ENCODE measurements at places on chromosomes 5 and 9.

GRCh38 chr9:98738741-98739140 lies 30.0 kb upstream of the GABBR2 start:
- no peak for ATAC-seq

DNA sequence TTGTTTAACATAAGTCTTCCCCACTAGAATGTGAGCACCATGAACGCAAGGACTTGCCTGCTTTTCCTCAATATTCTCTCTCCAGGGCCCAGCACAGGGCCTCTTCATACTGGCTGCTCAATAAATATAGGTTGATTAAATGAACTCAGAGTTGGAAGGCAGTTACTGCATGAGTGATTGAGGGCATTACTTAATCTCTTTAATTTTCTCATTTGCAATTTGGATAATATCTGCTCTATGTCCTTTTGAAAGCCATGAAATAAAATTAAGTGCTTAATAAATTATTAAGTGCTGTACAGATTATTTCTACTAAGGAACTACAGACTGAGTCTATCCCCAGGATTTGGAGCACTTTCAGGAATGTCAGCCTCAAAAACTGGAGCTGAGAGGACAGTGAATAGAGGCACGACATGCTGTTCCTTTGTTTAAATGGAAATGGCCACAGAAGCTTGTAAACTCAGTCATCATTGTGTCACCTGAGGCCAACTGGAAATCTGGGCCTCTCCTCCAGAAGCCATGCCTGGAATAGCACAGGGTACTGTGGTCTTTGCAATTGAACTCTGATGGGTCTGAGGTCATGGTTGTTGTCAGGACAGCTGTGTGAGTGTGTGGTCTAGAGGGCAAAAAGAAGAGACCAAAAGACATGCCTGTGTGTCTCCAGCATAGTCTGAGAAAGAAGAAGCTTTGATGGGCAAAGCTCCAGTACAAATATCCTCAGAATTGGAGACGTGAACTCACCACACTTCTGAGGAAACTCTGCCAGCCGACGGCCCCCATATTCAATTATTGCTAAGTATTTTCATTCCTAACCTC lies 86.1 kb downstream of the SH3TC2 start:
- no peak for ATAC-seq

DNA sequence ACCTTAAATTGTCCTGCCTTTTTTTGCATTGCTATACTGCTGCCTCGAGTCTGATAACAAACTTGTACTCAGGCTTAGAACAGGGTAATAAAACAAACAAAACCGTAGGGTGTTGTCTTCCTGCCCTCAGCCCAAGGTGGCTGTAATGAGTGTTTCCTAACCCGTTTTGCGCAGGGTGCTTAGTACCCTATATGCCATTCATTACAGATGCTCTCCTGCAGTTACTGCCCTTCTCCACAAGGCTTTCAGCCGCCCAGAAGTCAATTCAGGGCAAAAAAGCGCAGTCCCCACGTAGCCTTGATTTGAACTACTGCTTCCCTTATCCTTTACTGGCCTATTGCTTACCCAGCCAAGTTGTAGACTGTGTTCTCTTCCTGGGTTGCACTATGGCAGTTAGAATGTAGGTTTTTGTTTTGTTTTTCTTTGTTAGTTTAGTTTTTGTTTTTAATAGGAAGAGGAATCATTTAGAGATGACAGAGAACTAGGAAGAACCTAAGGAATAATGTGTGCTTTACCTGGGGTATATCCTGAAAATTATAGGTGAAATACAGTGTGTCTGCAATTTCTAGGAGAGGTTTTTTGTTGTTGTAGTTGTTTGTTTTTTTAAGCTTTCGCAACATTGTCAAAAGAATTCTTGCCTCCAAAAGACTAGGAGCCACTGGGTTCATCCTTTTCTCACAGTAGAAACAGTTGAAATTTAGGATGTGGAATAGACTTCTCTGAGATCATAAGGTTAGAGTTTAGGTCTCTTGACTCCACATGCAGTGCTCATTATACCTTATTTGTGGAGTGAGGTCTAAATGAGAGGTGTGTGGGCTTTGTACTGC lies 1.3 kb downstream of the HMGXB3 start:
- ATAC-seq = peak; percentile 19

- ATAC-seq = peak; percentile 67
These were observed 8.8 kb downstream of the VDAC1 start for GRCh38 chr5:133995883-133996563.

DNA sequence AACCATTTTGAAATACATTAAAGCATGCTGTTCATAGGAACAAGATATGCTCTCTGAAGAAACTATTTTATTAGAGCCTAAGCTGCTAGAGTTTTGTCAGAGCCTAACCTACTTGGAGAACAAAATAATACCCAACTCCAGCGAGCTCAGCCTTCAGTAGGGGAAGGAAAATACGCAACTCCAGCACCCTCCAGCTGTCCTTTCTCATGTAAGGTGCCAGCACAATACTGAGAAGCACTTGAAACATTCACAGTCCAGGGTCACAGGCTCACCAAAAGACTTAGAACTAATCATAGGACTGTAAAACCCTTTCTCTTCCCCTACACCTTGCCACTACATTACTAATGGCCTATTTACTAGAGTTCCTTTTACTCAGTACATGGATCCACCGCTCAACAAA lies 18.9 kb downstream of the DPYSL3 start:
- no peak for ATAC-seq

DNA sequence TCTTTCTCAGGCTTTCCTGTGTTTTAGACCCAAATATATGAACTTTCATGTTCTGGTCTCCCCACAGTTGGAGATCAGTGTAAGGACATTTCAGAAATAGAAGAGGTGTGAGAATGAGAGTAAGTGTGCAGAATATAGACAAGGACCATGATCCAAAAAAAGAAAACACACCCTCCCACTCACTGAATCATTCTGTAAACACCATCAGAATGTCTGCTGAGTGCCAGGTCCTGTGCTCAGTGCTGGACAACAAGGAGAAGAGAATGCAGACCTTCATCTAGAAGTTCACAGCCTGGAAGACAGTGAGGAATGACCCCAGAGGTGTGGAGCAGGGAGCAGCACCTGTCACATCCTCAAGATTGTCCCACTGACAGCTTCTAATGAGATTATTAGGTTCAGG lies 19.1 kb upstream of the SH3RF2 start:
- no peak for ATAC-seq

DNA sequence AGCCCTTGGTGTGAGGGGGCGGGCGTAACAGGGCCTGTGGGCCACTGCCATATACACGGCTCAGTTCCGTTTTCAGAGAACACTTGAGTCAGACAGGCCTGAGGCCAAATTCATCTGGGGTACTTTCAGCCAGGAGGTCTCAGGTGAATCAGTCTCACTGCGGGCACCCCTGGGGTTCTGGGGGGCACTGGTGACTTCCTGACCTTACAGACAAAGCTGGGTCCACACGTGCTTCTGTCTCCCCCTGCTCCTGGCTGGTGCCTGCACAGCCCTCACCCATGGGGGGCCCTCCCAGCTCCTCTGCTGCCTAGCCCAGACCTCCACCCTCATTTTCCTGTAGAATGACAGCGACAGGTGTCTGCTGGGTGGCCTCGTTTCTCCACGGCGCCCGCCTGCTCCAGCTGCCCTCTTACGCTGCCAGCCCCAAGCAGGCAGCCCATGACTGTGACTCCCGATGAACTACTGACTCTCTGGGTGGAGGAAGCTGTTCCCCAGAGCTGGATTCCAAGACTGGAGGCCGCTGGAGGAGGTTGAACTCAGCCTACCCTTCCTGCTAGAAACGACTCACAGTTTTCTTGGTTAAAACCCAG lies 374.1 kb upstream of the IRX4 start:
- no peak for ATAC-seq

DNA sequence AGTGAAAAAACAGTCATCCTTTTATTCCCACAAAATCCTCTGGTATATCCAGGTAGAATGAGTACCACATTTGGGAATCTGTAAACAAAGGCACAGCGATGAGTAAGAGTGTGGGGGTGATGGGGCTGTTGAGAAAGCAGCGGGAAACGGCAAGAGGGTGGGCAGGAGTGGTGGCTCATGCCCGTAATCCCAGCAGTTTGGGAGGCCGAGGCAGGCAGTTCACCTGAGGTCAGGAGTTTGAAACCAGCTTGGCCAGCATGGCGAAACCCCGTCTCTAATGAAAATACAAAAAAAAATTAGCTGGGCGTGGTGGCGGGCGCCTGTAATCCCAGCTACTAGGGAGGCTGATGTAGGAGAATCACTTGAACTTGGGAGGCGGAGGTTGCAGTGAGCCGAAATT lies 43.1 kb downstream of the KLF4 start:
- no peak for ATAC-seq

- ATAC-seq = no peak
These were observed 17.5 kb downstream of the TLE1 start for GRCh38 chr9:81671880-81672280.

DNA sequence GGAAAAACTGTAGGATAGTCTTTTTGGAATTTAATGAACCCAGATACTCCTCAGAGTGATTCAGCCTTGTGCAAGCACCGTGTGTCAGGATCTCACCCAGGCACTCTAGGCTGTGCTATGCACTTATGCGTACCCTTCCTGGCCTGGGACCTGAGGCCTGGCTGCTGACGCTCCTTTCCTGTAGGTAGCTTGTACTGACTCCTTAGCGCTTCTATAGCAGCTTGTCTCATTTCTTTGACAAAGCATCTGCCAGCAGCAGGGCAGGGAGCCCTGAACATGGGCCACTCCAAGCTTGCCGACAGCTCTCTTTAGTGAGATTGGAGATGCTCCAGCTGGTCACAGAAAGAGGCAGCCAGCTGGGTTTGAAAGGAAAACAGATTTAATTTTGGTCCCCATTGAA lies 147.3 kb downstream of the SGCD start:
- peak; percentile 33 for ATAC-seq

- no peak for ATAC-seq
These were observed 487.4 kb downstream of the ZNF608 start for GRCh38 chr5:124259017-124259416.

- ATAC-seq = no peak
These were observed 12.5 kb downstream of the GLIS3 start for GRCh38 chr9:4287386-4287785.

GRCh38 chr9:95316794-95317118 lies 753 bp downstream of the FANCC start:
- ATAC-seq = peak; percentile 64

- ATAC-seq = peak; percentile 33
These were observed 147.8 kb downstream of the OXCT1 start for GRCh38 chr5:41722359-41722950.

DNA sequence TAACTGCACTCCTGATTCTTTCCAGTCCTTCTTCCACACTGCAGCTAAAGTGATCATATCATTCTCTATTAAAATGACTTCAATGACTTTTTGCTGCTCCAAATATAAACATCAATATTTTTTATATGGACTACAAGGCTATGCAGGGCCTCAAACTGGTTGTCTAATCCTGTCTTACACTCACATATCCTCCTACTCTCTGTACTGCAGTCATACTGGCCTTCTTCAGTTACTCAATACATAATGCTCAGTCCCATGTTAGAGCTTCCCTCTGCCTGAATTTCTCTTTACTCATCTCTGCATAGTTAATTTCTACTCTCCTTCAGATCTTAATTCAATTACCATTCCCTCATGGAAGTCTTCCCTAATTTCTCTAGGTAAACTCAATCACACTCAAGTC lies 3.4 kb downstream of the MEIKIN start:
- no peak for ATAC-seq

- no peak for ATAC-seq
These were observed 18.1 kb downstream of the YTHDC2 start for GRCh38 chr5:113531481-113532159.

GRCh38 chr9:76588316-76588715 lies 129.3 kb downstream of the GCNT1 start:
- ATAC-seq = no peak

DNA sequence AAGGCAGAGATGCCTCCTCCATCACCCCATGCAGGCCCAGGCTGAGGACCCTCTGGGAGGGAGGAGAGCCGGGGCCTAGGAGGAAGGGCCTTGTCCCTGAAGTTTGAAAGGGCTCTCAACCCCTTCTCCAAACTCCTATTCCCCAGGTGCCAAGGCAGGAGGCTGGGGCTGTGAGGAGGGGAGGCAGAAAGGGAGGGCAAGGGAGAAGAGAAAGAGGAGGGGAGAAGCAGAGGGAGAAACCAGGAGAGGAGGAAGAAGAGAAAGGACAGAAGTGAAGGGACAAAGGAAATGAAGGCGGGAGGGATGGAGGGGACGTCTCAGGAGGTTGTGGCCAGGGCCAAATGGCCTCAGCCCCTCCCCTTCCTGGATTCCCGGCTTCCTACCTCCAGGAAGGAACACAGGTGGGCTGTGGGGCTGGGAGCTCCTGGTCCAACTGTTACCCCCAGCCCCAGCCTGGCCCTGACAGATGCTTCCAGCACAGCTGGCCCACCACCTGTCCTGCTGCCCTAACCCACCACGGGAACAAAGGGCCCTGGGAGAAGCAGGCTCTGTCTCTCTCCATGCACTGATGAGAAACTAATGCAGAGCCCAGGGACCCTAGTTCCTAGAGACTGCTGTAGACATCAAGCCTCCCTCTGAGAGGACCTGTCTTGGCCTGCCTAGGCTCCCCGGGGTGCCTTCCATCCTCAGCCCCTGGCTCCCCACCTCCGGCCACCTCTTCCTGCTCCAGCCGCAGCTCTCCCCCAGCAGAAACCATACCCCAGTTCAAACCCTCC lies 3.5 kb downstream of the DBN1 start:
- ATAC-seq = no peak

GRCh38 chr5:171484460-171484899 lies 65.0 kb downstream of the FGF18 start:
- no peak for ATAC-seq

Data from motor neuron (in vitro differentiated cells).